ENCODE measurements at places on chromosomes 5 and 9.

DNA sequence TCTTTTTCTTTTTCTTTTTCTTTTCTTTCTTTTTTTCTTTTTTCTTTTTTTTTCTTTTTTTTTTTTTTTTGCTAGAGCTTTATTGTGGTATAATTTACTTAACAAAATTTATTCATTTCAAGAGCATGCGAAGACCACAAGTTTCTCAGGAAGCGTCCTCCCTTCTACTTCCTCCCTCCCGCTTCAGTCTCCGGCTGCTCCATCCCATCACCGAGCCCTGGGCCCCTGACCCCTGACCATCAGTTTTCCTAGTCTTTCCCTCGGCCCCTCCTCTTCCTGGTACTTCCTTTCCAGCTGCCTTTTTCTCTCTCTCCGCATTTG lies 34.7 kb downstream of the C9orf152 start:
- no peak for DNase-seq

GRCh38 chr9:92508018-92508820 lies 25.9 kb upstream of the ASPN start:
- DNase-seq = no peak

DNA sequence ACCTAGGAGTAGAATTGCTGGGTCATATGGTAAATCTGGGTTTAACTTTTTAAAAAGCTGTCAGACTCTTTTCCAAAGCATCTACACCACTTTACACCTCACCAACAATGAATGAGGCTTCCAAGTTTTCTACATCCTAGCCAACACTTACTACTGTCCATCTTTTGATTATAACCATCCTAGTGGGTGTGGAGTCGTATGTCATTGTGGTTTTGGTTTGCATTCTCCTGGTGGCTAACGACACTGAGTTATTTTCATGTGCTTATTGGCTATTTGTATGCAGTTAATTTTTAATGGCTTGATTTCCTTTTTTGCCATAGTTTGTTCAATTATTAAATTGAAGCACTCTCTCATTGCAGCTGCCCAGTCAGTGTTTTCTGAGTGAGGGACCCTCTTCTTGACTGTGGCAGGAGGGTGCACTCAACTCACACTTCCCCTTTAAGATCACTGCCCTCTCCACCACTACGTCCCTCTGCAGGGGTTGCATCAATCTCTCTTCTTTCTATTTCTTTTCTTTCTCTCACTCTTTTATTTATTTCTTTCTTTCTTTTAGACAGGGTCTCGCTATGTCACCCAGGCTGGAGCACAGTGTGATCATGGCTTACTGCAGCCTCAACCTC lies 182.3 kb downstream of the C9orf152 start:
- no peak for DNase-seq

GRCh38 chr9:98632839-98633238 lies 75.9 kb downstream of the GABBR2 start:
- DNase-seq = no peak

DNA sequence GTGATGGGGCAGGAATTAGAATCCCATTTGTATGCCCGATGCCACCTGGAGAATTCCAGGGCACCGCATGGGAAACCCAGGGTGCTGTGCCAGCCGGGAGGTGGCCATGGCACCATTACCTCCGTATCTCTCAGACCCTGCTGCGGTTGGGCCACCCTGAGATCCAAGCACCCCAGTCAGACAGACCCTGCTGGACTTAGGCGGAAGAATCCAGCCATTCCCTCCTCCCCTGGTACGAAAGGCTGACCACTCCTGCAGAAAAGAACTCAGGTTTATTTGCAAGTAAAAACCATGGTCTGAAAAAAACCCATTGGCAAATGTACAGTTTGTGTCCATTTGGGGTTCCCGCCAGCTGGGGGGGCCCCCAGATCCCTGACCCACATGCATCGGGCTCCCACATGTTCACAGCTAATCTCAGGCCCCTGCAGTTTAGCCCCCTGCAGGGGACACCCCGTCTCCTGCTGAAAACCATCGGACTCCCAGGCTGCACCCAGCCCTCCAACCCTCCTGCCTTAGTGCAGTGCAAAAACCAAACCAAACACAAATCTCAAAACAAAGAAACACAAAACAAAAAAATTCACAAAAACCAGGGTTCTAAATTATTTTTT lies 23.6 kb upstream of the SARDH start:
- no peak for DNase-seq

GRCh38 chr9:110455860-110456259 lies 118.2 kb upstream of the TXNDC8 start:
- DNase-seq = no peak

GRCh38 chr9:120593250-120593954 lies 13.4 kb upstream of the CDK5RAP2 start:
- no peak for DNase-seq

DNA sequence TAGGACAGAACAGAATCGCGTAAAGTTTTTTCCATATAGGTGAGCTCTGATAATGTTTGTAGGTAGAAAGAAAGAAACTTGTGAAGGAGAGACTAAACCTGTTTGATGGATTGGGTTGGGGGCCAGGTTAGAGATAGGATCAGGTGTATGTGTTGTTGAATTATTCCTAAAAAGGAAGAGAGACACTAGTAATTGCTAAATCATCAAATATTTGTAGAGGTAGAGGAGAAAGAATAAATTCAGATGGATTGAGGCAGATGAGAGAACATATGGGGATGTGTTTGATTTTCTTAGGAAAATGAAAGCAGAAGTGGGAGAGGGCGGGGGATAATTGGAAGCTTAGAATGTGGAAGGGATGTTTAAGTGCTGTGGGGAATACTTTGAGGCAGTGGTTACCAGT lies 7.7 kb downstream of the ZCCHC7 start:
- DNase-seq = no peak

- DNase-seq = no peak
Observed at GRCh38 chr9:133538851-133539833, 4.6 kb downstream of the ADAMTSL2 start.

GRCh38 chr9:26308328-26308727 lies 584.3 kb downstream of the CAAP1 start:
- no peak for DNase-seq

- DNase-seq = no peak
Observed at GRCh38 chr5:141476132-141476911, 556 bp downstream of the PCDHGC3 start.

DNA sequence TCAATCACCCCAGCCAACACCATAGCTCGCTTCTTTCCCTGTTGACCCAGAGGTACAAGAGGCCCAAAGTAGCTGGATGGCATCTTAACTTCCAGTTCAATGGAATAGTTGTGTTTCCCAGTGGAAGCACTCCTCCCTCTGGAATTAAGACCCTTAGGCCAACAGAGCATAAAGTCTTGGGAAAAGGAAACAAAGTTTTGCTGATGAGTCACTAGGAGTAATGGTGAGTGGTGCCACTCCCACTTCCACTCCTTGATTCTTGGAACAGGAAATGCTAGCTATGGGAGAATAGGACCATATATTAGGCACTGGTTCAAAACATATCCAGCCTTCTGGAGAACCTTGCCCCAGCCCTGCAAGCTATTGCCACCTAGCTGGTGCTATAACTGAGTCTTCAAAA lies 44.7 kb upstream of the LMX1B start:
- DNase-seq = no peak

- no peak for DNase-seq
Observed at GRCh38 chr5:170863646-170864045, 1.8 kb downstream of the RANBP17 start.

GRCh38 chr9:136044207-136044970 lies 50.7 kb downstream of the NACC2 start:
- no peak for DNase-seq

- no peak for DNase-seq
Observed at GRCh38 chr5:154465169-154465568, 12.9 kb downstream of the HAND1 start.

DNA sequence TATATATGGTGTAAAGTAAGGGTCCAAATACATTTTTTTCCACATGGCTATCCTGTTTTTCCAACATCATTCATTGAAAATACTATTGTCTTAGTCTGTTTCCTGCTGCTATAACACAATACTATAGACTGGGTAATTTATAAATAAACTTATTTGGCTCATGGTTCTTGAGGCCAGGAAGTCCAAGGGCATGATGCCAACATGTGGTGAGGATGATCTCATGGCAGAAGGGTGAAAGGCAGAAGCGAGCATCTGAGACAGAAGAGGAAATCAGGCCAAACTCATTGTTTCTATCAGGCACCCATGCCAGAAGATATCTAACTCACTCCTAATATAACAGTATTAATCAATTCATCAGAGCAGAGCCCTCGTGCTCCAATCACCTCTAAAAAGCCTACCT lies 42.6 kb downstream of the ANKRD55 start:
- no peak for DNase-seq

- no peak for DNase-seq
Observed at GRCh38 chr9:100027543-100027942, 71.3 kb downstream of the ERP44 start.
